Mammary epithelial cell (primary cell): ENCODE measurements at places on chromosomes 12 and 14. TPM values are rescaled to one million over a fixed set of nuclear protein-coding genes. Genes with fewer than 3 reads are reported as not detected.

The KLRC4 gene
- total RNA-seq, result not detected

The RND1 gene
- 0.68 and 2.4 TPM in 2 replicates for total RNA-seq

The TAS2R13 gene
- total RNA-seq, result 0.27 and 0.42 TPM in 2 replicates

The STYK1 gene
- total RNA-seq, result 4.8 and 4.9 TPM in 2 replicates

The GABARAPL1 gene
- total RNA-seq, result 18.6 and 37.2 TPM in 2 replicates
